Vagina (tissue), 2 donors: ENCODE measurements at places on chromosomes 1 and 21.

GRCh38 chr1:24118410-24119242, 6.7 kb upstream of the MYOM3 start:
- no peak for DNase-seq

DNA sequence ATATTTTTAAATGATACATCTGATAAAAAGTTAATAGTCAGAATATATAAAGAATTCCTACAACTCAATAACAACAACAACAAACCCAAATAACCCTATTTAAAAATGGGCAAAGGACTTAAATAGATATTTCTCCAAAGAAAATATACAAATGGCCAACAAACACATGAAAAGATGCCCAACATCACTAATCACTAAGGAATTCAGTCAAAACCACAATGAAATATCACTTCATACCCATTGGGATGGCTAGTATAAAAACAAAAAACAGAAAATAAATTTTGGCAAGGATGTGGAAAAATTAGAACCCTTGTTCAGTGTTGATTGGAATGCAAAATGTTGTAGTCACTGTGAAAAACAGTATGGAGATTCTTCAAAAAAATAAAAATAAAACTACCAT, 184.8 kb upstream of the RAB4A start:
- DNase-seq, result no peak

GRCh38 chr1:230976825-230977747, 1.6 kb downstream of the TTC13 start:
- no peak for DNase-seq

- no peak for DNase-seq
These were observed 490.9 kb downstream of the NPHP4 start for GRCh38 chr1:5501206-5501930.

- DNase-seq, result no peak
These were observed 16.3 kb downstream of the ARHGEF16 start for GRCh38 chr1:3470650-3471355.

DNA sequence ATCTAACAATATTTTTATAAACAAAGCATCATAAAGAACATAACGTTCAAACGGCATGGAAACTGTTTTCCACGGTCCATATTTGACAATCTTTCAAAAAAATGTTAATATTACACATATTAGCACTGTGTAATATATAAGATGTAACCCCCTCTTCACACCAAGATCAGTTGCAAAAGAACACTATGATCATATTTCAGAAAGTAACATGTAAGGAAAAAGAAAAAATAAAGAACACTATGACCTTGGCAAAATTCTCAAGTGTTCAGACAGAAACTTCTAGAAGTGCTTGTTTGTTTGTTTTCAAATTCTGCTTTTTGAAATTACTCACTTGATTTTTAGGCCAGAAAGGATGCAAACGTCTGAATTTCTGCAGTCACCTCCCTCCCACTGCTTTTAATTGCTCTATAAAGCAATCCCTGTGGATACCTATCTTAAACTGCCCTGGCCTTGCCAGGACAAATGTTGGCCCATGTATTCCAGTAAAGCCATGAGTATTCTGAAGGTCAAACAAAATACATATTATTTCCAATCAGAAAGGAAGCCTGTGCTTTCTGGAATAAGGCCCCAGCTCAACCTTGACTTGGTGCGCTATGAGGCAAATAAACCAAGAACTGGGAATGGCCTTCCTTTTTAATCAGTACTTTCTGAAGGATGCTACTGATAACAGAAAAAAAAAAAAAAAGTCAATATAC, 68.6 kb downstream of the TGFBR3 start:
- no peak for DNase-seq

DNA sequence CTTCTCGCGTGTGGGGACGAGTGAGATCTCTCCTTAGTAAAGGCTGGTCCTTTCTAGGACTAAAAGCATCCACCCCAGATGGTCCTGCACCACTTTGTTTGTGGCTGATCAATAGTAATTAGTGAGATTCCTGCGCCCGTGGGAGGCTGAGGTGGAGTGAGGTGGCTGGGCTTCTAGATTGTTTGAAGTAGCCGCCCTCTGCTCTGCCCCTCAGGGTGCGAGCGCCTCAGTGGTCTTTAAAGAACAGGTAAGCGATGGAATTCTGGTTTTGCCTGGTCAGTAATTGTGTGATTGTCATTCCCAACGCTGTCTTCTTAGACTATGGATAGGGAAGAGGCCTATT, 20.7 kb downstream of the PEX14 start:
- no peak for DNase-seq

DNA sequence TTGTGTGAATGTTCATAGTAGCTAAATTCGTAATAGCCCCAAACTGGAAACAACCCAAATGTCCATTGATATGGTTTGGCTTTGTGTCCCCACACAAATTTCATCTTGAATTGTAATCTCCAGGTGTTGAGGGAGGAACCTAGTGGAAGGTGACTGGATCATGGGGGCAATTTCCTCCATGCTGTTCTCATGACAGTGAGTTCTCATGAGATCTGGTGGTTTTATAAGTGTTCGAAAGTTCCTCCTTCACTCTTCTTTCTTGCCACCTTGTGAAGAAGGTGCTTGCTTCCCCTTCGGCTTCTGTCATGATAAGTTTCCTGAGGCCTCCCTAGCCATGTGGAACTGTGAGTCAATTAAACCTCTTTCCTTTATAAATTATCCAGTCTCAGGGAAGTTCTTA, 11.3 kb downstream of the UBE2G2 start:
- no peak for DNase-seq

- no peak for DNase-seq
These were observed 49.3 kb upstream of the NEK2 start for GRCh38 chr1:211724687-211725196.

GRCh38 chr1:100616121-100616621, 78.2 kb downstream of the GPR88 start:
- no peak for DNase-seq

DNA sequence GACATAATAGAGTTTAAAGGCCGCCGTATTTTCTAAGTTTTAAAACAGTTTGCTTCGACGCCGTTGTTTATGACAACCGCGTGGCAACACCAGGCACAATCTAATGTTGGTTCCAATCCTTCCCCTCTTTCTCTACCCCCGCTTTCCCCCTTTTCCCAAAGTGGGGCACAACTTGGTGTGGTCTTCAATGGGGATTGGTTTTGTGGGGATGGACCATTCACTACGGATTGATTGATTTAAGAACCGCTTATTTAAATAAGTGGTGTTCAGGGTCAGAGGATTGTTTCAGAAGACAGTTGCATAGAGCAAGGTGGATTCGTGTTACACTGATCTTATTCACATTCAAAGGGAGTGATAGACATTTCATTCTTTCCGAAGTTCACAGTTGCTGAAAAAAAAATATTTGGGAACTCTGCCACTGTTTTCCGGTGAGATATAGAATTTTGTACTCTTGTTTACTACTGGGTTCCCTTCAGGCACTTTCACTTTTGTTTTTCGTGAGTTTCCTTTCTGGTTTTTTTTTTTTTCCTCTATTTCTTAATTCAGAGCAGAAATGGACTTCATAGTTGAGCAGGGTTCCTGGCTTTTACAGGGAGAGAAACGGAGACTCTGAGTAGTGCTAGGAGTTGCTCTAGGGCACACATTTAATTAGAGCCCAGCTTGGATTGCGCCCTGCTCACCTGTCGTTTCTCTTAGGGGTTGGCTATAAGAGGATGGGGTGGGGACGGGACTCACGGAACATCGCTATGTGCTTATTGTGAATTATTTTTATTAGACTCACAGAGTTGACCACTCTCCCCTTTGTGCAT, 79.6 kb upstream of the AK4 start:
- DNase-seq, result no peak

GRCh38 chr1:27521861-27522431, 32.0 kb upstream of the WASF2 start:
- DNase-seq, result no peak

GRCh38 chr1:57017200-57017599, 51.4 kb upstream of the C8B start:
- no peak for DNase-seq

GRCh38 chr1:1431845-1432273, 3.6 kb upstream of the VWA1 start:
- no peak for DNase-seq

DNA sequence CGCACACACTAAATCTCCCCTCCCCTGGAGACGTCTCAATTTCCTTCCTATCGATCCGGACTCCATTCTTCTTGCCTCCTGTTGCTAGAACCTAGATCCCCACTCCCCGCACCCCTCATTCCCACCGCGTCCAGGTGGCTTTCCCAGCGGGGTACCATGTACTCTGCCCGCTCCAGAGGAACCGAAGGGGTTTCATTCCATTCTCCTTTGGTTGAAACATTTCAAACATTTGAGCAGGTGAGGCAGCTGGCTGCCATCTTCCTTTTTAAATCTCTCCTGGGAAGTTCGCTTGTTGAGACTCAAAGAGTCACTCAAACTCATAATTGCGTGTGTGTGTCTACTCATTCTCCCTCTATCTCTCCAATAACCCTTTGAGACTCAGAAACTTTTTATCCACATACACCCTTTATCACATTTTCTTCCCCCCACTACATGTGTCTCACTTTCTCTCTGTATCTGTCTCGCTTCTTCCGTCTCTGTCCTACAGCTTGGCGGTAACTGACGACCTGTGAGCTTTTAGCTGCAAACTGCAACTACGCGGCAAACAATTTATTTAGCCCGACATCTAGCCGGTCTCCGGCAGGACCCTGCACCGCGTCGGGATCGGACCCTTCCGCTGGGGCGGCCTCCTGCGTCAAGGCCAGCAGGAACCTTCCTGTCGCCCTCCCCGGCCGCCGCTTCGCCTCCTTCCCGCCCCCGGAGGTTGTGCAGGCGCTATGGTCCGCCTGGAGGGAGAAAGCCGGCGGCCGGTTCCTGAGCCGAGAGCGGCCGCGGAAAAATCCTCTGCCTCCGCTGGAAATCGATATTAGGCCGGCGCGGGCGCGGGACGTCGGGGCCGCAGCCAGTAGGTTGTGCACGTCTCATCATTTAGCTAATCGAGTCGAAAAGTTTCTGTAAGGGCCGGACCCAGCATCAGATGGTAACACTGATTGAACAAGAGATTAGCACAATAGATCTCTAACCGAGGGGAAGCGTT, 3.0 kb upstream of the FOXD3 start:
- no peak for DNase-seq

DNA sequence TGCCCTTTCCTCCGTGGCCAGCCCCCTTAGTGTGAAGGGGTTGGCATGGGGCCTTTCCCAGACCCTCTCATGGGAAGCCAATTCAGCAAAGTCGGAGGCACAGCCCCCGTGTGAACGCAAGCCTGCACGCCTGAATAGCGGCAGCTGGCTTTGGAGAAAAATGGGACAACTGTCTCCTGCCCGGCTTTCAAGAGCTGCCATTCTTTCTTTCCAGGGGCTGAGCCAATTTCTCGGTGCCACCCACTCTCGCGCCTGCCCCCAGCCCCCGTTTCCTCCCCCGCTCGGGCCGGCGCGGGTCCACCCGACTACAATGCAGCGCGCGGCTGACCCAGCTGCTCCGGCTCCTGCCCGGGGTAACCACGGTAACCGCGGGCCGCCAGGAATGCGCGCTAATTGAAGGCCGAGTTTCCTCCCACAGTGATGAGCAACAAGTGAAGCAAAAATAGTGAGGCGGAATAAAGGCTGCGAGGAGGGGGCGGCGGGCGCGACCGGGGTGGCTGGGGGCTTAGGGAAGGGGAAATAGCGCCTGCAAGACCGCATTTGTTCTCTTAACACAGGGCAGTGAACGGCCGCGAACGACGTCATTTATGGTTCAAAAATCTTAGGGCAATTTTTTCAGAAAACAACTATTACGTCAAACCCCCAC, 27.8 kb downstream of the ILDR2 start:
- DNase-seq, result no peak

- no peak for DNase-seq
These were observed 572 bp upstream of the SRSF10 start for GRCh38 chr1:23980728-23981070.

DNA sequence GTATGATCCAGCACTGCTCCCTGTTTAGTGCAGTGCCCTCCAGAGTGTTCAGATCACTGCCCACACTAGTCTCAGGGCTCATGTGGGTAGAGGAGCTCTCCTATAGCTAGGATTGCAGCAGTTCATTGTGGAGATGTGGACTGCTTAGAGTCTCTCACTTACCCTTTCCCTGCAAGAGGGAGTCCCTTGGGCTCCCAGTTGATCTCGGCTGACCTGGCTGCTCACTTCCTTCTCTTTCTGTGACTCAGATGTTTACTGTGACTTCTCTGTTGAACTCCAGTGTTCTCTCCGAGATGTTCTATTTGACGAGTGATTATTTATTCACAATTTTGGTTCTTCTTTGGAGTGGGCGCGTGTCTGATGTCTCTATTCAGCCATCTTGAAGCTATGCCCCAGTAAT, 141.9 kb downstream of the PTBP2 start:
- no peak for DNase-seq

GRCh38 chr1:243394601-243395464, 139.0 kb downstream of the SDCCAG8 start:
- no peak for DNase-seq

DNA sequence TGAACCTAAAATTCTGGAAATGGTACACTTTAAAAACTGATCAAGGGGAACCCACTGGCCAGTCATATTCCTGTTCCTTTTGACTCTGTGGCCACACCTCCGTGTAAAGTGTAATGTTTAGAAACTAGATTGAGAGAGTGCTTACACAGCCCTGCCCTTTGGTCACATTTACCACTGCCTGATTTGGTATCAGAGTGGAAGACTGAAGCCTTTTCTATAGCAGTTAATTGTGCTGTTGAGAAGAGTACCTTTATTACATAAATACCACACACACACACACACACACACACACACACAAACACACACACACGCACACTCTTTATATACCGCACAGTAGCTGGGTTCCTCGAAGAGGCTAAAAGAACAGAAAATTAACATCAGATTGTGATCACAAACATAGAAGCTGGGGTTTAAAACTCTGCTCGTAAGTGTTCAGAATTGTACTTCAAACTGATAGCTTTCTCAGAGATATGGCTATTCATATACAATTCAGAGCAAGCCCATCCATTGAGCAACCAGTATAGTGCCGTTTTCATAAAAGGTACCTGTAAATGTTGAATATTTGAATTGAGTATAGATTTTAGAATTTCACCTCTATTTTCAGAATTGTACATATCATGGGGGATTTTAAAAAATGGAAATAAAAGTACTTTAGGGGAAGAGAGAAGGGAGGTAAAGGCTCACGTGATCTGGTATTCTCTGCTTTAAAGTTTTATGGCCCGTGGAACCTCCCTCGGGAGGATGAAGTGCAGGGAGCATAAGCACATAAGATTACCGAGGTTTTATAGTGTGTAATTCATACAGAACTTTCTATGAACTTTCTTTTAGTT, 37.5 kb downstream of the CAMTA1 start:
- DNase-seq, result no peak

- DNase-seq, result no peak
These were observed 15.3 kb upstream of the RABGGTB start for GRCh38 chr1:75770761-75771160.

GRCh38 chr1:25561421-25562100, 18.2 kb downstream of the LDLRAP1 start:
- no peak for DNase-seq
